ENCODE measurements at places on chromosomes 4 and X.

- no peak for DNase-seq
These were observed 16.5 kb downstream of the CYBB start for GRCh38 chrX:37796310-37796709.

GRCh38 chr4:3489451-3489962, 26.4 kb downstream of the DOK7 start:
- DNase-seq, result no peak

GRCh38 chr4:118372251-118372650, 19.4 kb upstream of the PRSS12 start:
- no peak for DNase-seq

- DNase-seq, result no peak
These were observed 10.7 kb upstream of the SMIM10L2A start for GRCh38 chrX:135410861-135411627.

DNA sequence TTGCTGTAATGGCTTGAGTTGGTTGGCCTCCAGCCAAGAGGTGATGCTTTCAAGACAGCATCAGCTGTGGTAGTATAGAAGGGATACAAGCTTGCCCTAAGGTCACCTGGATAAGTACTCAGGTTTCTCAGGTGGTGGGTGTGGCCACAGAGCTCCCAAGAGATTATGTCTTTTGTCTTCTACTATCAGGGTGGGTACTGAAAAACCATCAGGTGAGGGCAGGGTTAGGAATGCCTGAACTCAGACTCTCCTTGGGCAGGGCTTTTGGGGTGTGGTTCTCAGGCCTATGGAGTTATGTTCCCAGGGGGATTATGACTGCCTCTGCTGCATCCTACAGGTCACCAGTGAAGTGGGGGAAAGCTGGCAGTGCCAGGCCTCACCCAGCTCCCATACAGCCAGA, 654.6 kb upstream of the GALNT7 start:
- no peak for DNase-seq

GRCh38 chrX:24963823-24964222, 51.9 kb downstream of the ARX start:
- no peak for DNase-seq

DNA sequence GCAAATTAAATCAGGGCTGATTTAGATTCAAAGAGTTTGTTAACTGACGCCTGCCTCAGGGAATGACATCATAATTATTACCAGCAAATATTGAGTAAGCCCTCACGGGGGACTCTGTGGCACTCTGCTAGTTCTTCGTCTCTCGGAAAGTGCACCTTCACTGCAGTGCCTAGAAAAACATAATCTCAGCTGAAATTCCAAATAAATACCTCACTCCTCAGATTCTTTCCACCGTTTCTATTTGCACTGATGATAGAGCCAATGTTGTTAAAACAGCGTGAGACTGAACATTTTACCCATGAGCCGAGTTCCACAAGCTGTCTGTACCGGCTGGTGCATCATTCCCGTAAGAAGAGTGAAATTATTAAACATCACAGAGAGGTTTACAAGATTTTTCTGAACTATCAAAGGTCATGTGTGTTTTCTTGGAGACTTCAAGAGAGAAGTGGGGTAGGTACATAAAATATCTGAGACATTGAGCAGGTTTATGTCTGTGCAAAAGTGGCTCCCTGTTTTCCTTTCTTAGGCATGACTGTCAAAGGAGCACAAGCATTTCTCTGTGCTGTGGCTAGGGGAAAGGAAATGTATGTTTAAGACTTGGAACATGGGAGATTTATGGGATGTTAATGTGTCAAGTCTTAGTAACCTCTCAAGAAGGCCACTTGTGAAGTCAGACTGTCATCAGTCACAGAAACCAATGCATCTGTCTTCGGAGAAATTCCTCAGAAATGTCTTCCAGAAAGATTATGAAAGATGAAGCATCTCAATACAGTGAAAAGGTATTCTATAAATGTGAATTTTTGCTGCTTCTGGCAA, 119.6 kb downstream of the CBLL2 start:
- no peak for DNase-seq

- DNase-seq, result no peak
These were observed 128.5 kb downstream of the MAGEC2 start for GRCh38 chrX:142076633-142077032.

DNA sequence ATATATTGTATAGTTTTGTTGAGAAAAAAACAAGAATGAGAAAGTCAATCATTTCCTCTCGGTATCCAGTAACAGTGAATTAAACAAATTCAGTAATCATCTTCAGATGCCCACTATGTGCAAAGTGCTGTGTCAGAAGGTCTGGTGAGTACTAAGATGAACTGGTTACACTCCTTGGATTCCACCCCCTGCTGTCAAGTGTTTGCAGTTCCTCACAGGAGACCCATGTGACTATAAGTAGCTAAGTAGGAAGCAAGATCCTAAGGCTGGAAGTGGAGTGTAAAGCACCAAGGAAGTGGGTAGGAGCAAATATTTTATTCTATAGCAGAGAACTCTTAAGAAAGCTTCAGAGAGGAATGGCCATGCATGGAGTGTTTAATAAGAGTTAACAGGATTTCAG, 73.6 kb downstream of the SNX25 start:
- DNase-seq, result peak; percentile 50

DNA sequence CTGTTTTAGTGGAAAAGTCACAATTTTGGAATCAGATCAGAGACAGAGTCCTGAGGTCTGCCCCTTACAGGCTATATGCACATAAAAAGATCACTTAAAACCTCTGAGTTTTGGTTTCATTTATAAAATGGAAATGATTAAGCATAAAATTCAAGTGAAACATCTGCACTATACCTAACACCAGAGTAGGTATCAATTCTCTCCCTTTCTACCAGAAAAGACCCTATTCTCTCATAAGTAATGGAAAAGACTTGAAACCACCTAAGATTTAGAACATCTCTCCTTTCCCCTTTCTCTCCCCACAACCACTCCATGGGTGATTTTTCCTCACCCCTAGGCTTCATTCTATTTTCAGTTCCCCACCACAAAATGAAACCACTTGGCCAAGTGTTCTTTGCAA, 907 bp downstream of the LHFPL1 start:
- no peak for DNase-seq

- DNase-seq, result no peak
These were observed 214.4 kb upstream of the CPEB2 start for GRCh38 chr4:14787894-14788293.

GRCh38 chr4:142777045-142777743, 68.9 kb downstream of the INPP4B start:
- no peak for DNase-seq

- no peak for DNase-seq
These were observed 91.2 kb downstream of the LPAR4 start for GRCh38 chrX:78838709-78839108.

- no peak for DNase-seq
These were observed at the start of gene ARHGAP10 for GRCh38 chr4:147731580-147732517. Gene ARHGAP10 (plus strand): TSS chr4:147732088. CDS start chr4:147732302, 214 bp downstream.

DNA sequence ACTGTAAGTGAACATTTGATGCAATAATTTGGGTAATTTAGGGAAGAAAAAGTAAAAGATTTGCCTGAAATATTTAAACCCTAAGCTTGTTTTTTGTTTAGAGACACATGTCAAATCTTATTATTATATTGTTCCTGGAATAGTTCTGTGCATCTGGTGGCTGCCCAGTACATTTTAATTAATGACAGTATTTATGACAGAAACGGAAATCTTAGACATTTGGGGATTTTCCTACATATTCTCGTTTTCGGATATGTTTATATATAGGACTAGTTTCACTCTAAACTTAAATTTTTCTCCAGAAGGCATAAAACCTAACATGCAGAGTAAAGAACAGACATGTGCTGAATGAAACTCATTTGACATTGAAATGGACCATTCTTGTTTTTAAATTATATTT, 125.6 kb upstream of the PAQR3 start:
- DNase-seq, result no peak

DNA sequence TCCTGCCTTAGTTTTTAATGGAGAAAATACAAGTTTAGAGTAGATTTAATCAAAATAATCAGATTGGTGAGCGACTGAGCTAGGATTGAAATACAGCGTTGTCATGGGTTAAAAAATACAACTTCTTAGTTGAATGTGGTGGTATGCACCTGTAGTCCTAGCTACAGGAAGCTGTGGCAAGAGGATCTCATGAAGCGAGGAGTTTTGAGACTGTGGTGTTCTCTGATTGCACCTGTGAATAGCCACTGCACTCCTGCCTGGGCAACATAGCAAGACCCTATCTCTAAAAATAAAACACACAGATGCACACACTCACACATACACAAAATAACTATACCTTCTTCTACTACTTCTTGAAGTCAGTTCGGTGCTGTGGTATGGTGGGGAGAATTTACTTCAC, 19.8 kb upstream of the GBA3 start:
- DNase-seq, result no peak

DNA sequence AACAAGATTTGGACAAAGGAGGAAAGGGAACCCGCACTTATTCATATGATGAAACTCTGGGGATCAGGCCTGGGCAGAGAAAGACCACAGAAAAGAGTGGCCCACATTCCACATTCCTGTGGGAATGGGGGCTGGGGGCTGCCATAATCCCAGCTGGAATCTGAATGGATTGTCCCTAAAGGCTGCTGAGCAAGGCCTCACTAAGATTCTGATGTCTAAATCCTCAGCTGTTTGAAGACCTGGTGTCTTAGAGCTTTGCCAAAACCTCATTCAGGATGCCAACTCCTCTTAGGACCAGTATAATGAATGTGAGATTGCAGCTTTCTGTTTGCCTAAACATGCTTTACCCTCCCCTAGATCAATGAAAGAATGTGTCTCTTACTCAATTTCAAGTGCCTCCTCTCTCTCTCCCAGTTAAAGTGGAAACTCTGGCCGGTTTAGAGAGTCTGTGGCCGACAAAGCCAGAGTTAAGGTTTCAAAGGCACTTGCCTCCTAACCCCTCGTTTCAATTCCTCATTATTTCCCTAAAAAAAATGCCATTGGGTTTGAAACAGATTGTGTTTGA, 33.3 kb upstream of the GPC4 start:
- no peak for DNase-seq

GRCh38 chr4:25030277-25031076, at the start of gene LGI2:
Gene LGI2 (minus strand): TSS chr4:25030946. CDS start chr4:25030693, 253 bp downstream.
- DNase-seq, result no peak

- DNase-seq, result no peak
These were observed at the start of gene AP1AR for GRCh38 chr4:112231779-112232713. Gene AP1AR (plus strand): TSS chr4:112231787. CDS start chr4:112232092, 305 bp downstream.

- no peak for DNase-seq
These were observed 27.5 kb upstream of the DCTD start for GRCh38 chr4:182944484-182945213.

DNA sequence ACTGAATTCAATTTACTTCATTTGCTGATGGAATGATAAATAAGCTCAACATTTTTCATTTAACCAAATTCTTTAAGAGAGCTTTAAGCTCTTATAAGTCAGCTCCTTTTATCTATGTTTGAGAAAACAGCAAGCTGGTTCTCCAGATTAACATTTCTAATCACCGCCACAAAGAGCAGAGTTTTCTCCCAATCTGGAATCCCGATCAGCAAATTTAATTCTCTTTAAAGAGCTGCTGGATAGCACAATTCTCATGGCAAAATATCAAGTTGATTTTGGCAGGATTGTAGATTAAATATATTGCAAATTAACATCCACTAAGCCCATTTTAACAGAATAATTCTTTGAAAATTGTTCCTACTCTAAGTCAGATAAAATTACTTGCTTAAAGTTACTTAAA, 48.8 kb downstream of the RPS6KA3 start:
- no peak for DNase-seq

DNA sequence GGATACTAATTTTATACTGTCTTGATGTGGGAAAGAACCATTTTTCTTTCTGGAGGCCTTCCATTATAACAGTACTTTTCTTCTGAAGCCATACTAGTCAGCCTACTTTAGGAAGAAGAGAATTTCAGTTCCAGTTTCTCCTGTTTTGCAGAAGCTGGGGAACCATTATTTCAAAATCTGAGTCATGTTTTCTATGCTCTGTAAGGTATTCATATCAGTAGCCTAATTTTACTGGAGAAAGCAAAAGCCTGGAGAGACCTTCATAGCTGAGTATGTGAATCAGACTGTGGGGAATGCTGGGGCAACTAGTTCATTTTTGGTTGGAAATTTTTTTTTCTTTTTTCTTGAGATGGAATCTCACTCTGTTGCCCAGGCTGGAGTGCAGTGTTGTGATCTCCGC, 22.4 kb downstream of the AFF1 start:
- DNase-seq, result no peak

GRCh38 chr4:165177725-165178666, 29.4 kb upstream of the KLHL2 start:
- no peak for DNase-seq

DNA sequence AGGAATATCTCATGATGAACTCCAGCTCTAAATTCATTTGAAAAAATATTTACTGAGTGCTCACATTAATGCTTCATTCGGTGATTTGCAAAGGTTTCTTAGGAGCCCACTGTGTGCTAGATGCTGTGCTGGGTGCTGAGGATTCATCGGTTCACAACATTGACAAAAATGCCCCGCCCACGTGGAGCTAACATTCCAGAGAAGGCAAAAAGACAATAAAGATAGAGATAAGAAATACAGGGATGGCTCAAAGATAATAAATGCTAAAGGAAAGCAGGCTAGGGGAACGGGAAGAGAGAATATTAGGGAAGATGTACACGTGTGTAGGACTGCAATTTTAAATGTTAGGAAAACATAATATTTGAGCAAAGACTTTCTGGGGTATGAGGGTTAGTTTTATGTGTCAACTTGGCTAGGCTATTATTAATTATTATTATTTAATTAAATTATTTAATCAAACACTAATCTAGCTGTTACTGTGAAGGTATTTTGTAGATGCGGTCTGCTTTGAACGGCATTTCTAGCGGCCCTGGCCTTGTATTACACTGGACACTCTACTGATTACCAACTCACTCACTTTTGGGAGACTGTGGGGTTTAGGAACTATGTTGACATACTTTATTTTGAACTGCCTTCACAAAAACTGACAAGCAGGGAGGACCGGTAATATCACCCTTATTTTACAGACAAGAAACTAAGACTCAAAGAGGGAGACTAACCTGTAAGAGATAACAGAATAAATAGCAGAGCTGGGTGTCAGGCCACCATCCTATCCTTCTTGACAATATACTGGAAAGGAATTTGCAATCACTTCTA, 61.9 kb upstream of the IRF2 start:
- no peak for DNase-seq

GRCh38 chr4:30630431-30630830, 89.7 kb upstream of the PCDH7 start:
- DNase-seq, result peak; percentile 70
